ENCODE measurements at places on chromosomes 7 and 10.

- no peak for DNase-seq
Measured at GRCh38 chr7:130364451-130364850, 15.8 kb upstream of the CPA1 start.

DNA sequence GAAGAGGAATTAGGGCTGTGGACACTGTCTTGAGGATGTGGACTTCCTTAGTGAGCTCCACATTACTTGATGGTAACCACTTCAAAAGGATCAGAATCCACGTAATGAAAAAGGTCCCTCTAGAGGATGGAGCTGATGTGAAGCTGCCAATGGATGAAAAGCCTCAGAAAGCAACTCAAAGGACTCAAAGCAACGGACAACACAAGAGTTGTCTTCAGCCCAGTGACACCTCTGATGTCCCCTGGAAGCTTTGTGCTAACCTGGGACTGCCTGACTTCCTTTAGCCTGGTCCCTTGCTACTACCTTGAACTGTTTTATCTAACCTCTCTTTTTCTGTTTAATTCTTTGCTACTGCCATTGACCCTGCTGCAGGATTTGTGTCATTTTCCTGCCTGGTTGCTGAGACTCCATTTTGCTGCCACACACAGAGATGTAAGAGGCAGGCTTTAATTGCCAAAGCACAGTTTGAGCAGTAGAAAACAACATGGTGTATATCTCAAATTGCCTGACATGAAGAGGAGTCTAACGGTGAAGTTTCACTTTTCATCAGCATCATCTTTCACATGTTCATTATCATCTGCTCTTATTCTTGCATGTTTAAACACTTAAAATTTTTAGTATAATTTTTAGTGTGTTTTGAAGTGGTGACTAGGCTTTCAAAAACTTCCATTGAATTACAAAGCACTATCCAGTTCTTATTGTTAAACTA is 11.1 kb upstream of the SGCE start:
- no peak for DNase-seq

GRCh38 chr7:84548366-84549365 is 354.1 kb upstream of the SEMA3A start:
- no peak for DNase-seq

DNA sequence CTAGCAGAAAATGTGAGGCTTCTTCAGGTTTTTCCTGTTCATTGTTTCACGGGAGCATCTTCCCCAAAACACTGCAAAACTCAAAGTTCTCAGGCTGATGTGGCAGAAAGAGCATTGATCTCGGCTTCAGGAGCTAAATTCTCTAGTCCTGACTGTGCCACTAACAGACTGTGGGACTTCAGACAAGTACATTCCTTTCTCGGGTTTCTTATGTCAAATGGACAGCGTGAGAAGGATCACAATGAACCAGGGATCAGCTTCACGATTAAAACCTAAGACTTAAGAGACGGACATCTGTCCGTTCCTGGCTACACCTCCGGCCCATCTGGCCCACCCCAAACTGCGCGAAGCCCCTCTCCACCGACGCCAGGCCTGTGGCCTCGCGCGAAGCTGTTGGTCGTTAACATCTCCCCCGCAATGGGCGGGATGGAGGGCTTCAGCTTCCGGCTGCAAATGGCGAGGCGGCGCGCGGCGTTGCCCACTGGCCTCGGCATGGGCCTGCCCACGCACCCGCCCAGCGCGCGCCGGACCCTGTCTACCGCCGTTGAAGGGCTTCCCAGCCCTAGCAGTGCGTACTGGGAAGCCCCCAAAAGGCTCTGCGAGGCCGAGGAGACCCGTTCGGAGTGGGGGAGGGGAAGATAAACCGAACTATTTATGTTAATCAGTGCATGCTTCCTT is 549 bp upstream of the DDX50 start:
- no peak for DNase-seq

DNA sequence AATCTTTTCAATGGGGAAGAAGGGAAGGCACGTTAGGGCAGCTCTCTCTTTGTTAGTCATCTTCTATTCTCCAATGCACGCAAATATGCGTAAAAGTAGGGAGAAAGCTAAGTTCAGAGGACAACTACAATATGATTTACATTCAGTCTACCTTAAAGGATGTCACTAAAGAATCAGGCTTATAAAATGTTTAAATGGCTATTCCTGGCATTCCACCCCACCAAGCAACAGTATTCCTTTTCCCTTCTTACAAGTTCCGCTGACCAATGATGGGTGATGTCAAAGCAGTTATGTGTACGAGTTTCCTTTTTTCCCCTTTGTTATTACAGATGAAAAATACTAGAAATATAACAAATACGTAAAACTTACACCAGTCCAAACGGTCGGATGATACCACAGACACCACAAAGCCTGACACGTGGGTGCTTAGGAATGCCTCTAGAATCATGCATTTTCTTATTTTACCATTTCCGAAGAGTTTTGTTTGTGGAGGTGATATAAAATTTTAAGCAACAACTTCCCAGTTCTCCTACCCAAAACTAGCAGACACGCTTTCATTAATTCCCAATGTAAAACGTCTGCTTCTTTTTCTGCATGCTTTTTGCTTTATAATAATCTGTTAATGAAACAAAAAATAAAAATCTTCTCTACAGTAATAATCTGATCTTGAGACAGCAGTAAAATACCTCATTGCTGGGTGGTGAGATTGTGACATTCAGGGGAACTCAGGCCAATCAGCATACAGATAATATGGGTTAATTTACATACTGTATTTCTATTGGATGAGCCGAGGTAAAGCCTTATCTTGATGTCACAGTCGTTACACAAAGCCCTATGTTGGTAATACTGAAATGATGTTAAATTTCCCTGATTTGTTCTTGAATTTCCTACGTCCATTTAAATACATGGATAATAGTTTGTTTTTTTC is 708 bp upstream of the GPR85 start:
- no peak for DNase-seq

DNA sequence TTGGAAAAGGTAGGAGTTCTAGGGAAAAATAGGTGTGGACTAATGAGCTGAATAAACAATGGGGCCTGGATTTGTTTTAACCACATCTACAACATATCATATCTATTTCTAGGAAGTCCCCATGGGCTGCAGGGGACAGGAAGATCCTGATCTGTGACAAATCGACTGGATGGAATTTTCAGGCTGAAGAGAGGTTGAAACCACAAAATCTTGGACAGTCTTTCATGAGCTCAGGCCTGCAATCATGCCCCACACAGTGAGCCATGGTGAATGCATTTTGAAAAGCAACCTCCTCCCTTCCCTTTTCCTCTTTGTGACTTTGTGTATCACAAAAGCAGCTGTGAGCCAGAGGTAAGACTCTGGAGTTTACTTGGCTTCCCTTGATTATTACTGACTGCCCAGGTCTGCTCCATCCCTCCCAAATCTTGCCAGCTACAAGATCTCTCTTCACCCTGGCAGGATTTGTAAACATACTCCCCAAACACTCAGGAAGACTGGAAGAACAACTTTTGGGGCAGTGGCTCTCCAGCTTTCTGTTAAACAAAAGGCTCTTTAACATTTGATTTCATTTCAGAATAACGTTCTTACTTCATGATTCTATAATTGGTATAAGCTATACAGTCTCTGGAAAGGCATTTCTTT is 66.4 kb downstream of the ASAH2B start:
- DNase-seq: no peak

DNA sequence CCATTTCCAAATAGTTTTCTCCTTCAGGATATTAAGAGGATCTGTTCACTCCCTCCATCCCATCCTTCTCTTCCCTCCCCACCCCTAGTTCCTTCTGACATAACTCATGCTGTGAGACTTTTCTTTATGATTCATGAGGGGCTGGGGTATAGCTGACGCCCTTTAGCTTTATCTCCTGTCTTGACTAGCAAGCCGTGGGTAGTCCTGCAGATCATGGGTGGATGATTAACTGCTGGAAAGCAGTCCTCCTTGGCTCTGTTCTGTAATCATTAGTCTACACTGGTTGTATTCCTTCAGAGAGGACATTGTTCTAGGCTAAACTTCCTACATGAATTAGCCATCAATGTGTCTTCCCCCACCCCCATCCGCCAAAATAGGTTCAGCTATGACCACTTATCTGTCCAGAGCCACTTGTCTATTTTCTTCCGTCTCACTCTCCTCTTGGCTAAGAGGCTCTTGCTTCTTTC is 135.4 kb downstream of the LRRC4 start:
- no peak for DNase-seq

Data from activated CD8-positive, alpha-beta memory T cell treated with anti-CD3 and anti-CD28 coated beads for 1 hour (primary cell).